DMS79 (cell line): ENCODE measurements at places on chromosomes 4 and X.

DNA sequence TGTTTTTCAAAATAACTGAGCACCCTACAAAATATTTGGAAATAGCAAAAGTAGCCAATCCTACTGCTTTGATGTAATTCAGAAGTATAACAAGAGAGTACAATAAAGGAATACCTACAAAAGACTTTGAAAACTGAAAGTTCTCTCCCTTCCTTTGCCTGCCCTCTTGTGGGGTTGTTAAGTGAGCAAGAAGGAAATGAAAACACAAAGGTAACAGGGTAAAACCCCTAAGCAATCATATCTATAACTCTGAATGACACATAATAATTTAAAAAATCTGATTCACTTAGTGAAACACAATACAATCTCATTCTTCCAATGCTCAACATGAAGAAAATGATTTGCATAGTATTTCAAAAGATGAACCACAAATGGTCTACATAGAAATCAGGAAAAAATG lies 98.2 kb downstream of the FRYL start:
- no peak for DNase-seq

DNA sequence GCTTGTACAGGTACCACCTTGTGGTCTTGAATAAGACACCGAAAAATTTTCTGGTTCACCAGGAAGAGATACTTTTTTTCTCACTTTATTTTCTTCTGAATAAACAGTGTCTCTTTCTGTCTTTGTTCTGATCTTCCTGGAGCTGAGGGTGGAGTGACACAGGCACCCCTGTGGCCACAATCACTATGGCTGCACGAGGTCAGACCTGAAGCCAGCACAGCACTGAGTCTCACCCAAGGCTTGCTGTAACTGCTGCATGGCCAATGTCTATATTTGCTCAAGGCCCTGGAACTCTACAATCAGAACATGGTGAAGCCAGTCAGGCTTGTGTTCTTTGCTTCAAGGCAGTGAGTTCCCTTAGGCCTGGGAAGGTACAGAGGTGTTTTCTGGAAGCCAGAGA lies 87.2 kb downstream of the GPR174 start:
- DNase-seq, result no peak

- no peak for DNase-seq
Measured at GRCh38 chr4:88814043-88814617, 116.5 kb upstream of the NAP1L5 start.

DNA sequence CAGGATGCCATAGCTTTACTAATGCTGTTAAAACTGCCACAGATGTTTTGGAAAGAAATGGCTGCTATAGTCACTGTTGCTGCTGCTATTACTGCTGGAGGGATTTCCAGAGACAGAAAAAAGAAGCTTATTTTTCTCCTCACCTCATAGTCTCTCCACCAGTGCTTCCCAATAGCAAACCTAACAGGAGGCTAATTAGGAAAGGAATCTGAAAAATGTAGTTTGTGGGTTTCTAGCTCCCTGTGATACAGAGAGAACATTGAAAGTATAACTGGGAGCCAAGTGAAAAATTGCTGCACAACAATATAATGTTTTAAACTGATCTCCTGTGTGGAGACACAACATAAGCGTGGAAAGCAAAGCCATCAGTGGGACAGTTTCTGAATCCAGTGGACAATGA lies 8.6 kb upstream of the TSPAN7 start:
- DNase-seq, result no peak

DNA sequence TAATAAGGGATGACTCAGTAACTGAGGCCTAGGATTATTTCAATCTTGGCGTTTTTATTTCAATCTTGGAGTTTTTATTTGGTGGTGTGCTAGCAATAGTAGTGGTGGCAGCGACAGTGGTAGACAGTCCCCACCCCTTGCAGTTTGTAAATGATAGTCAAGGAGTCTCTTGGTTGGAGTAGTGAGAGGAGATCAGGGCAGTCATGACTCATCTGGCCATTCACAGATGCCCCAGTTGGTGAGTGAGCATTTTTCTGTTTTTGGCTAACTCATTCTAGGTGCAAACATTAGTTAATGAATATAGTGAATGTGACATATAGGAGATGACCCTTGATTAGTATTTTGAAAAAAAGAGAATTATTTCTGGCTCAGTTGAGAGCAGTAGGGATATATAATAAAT lies 93.5 kb upstream of the ADAD1 start:
- DNase-seq, result no peak

DNA sequence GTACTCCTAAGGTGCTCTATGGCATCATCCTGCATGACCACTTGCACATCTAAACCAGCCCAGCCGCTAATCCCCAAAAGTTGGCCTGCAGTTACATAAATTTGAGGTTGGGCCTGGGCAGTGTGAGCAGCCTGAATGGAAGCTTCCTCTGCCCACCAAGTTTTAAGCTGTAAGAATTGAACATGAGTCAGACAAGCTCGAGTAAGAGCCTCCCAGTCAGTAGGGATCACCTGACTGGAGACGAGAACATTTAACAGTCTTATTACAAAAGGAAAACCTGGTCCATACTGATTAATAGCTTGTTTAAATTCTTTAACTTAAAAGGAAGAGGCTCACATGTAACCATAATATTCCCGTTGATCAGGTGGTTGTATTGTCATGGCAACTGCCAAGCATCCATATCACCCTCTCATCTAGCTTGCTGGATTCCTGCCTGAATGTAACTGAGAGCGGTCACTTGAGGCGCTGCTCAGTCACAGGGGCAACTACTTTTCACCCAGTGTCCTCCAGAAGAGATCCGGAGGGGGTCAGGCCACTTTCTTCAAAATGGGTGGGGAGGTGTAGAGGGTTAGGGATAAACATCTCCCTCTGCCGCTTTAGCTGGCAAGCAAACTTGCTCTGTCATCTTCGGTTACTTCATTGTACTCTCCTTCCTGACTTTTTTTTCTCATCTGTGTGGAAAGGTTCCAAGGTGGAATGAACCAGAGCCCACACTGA lies 56.6 kb upstream of the WDR1 start:
- peak; percentile 51 for DNase-seq

- DNase-seq, result peak; percentile 58
Measured at GRCh38 chrX:151825925-151826485, 86.7 kb upstream of the MAGEA4 start.

- DNase-seq, result no peak
Measured at GRCh38 chrX:119688911-119689321, 4.1 kb downstream of the SEPTIN6 start.
